ENCODE measurements at places on chromosomes 2 and 18. TPM values are rescaled to one million over a fixed set of nuclear protein-coding genes. Genes with fewer than 3 reads are reported as not detected.

Gene PSMA8
- not detected for total RNA-seq

- H3K27me3 ChIP-seq, result no peaks in the 10 kb centered on the region
- H3K27ac ChIP-seq, result peak overlapping the region; percentile 10
- no peak for DNase-seq
- H3K4me1 ChIP-seq, result peaks cover 29% of the 10 kb centered on the region
- H3K4me3 ChIP-seq, result no peak overlapping the region
Observed at GRCh38 chr2:214075456-214075855, 335.4 kb upstream of the VWC2L start.

Gene IL36A
- total RNA-seq, result not detected

GRCh38 chr2:196284144-196284844 is 112.9 kb upstream of the STK17B start:
- H3K4me3 ChIP-seq, result no peak overlapping the region
- peaks cover under 1% of the 10 kb centered on the region for H3K36me3 ChIP-seq
- H3K4me1 ChIP-seq, result peaks cover 38% of the 10 kb centered on the region
- peak overlapping the region; percentile 91 for H3K27ac ChIP-seq

- peak overlapping the region; percentile 68 for H3K27ac ChIP-seq
- no peak for DNase-seq
- H3K27me3 ChIP-seq, result no peaks in the 10 kb centered on the region
- peaks cover 19% of the 10 kb centered on the region for H3K4me1 ChIP-seq
- H3K36me3 ChIP-seq, result peaks cover 1% of the 10 kb centered on the region
- H3K4me3 ChIP-seq, result no peak overlapping the region
Observed at GRCh38 chr2:187575751-187576067, 21.5 kb upstream of the TFPI start.

Gene PRSS56
- total RNA-seq, result not detected

DNA sequence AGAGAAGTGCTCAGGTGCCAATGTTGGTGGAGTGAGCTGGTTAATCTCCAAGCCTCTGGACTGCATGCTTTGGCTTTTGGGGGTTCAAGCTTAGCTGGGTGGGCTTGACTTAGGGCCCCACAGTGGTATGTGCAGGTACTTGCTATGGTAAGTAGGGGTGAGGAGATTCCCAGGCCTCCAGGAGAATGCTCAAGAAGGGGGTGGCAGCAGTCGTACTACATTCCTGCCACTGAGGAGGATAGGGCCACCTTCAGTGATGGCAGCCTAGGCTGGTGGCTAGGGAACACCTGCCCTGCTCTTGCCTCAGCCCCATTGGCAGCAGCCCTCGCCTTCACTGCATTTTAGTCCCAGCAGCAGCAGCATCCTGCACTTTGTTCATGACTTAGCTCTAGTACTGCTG is 55.6 kb upstream of the MYL1 start:
- H3K36me3 ChIP-seq, result no peaks in the 10 kb centered on the region
- peak; percentile 51 for DNase-seq
- H3K4me3 ChIP-seq, result no peak overlapping the region
- H3K27me3 ChIP-seq, result peaks cover 4% of the 10 kb centered on the region
- no peak overlapping the region for H3K27ac ChIP-seq
- no peaks in the 10 kb centered on the region for H3K4me1 ChIP-seq

Gene NOSTRIN
- total RNA-seq, result not detected

- no peak for DNase-seq
- H3K4me3 ChIP-seq, result no peak overlapping the region
- no peak overlapping the region for H3K27ac ChIP-seq
- H3K27me3 ChIP-seq, result no peaks in the 10 kb centered on the region
- peaks cover 21% of the 10 kb centered on the region for H3K4me1 ChIP-seq
Observed at GRCh38 chr2:66851449-66851872, 416.5 kb downstream of the MEIS1 start.

Gene ERFE
- 1.8 TPM for total RNA-seq

DNA sequence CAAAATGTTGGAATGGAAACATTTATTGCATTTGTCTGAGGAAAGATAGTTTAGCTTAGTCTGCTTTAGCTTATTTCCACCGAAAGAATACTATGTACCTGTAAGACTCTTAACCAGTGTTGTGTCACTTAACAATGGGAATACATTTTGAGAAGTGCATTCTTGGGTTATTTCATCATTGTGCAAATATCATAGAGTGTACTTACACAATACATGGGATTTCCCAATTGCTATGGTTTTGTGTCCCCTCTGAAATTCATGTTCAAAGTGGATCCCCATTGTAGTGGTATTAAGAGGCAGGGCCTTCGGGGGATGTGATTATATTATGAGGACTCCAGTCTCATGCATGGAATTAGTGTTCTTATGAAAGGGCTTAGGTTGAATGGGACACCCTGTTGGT is 249.4 kb upstream of the UBE2E3 start:
- no peaks in the 10 kb centered on the region for H3K36me3 ChIP-seq
- DNase-seq, result no peak
- H3K27ac ChIP-seq, result no peak overlapping the region
- no peaks in the 10 kb centered on the region for H3K27me3 ChIP-seq

GRCh38 chr2:143321994-143322393 is 192.8 kb downstream of the ARHGAP15 start:
- H3K27me3 ChIP-seq, result no peaks in the 10 kb centered on the region
- no peaks in the 10 kb centered on the region for H3K36me3 ChIP-seq
- no peaks in the 10 kb centered on the region for H3K4me1 ChIP-seq
- no peak for DNase-seq

Data from chondrocyte (in vitro differentiated cells).